ENCODE measurements at places on chromosomes 6 and 20.
A peak's percentile ranks its signal among the peaks of the same experiment; 100 is the strongest.

DNA sequence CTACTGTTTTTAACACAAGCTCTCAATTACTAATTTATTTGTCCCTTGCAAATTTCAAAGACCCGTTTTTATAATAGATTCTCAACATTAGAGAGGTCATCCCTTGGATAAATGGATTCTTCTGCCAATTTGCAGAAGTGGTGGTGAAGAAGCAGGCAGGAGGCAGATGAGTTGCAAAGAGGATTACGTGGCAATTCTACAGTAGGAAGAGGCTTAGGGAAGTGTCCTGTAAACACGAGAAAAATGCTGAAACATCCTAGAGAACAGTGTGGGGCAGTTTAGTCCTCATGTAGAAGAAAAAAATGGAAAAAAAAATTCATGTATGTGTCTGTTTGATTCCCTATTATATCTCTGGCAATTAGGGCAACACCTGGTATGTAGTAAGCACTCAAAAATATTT lies 87.6 kb downstream of the BMP2 start:
- H3K27ac ChIP-seq: no peak overlapping the region
- no peaks in the 10 kb centered on the region for H3K36me3 ChIP-seq
- H3K27me3 ChIP-seq: no peaks in the 10 kb centered on the region
- DNase-seq: no peak
- no peak overlapping the region for H3K4me3 ChIP-seq
- no peaks in the 10 kb centered on the region for H3K4me1 ChIP-seq

DNA sequence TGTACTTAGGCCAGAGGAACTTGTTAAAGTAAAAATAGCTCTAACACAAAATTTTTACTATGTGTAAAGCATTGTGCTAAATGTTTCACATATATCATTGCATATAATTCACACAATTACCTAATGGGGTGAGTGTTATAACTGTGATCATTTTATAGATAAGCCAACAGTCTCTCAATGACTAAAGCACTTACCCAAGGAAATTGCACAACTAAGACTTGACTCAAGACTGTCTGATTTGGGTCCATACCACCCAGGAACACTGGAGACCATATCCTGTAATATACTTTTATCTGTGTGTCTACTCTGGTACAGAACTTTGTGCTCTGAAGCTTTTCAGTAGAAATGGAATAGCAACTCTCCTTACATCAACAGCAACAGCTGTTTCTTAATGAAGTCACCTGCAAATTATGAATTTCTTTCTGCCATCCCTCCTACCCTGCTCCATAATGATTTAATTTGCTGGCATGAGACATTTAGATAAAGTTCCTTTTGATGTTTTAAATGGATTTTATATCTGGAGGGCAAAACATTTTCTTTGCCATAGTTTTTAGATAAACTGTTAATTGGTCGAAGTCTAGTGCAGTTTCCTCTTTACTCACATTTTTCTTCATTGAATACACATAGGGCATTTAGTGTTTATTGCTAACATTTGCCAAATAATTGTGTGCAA lies 47.5 kb downstream of the TSPYL4 start:
- H3K27me3 ChIP-seq: no peaks in the 10 kb centered on the region

DNA sequence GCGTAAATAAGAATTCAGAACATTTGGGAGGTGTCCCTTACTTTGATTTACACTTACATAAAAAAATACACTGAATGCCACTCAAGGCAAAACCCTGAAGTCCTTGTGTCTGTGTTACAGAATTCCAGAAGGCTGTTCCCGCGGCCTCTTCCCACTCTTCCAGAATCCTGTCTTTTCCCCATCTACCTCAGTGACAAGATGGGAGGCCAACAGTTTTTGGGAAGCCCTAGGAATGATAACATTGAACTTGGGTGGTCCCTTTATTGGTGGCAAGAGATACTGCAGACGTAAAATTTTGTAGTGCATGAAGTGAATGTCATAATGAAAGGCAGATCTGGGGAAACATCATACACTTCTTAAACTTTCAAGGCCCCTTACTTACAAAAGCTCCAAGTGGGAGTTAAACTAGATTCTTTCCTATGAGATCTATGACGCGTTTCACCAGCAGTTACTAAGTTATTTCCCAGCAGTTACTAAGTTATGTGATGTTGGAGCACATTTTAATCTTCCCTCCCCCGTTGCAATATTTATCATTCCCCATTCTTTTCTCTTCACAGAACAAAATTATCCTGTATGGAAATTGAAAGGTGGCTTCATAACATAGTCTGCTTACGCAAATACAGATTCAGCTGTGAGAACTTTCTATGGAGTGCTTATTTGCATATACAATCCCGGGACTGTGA lies 79.5 kb downstream of the BCAS1 start:
- H3K27ac ChIP-seq: no peak overlapping the region
- no peak for DNase-seq
- no peaks in the 10 kb centered on the region for H3K36me3 ChIP-seq

GRCh38 chr6:108594151-108594550 lies 33.4 kb downstream of the FOXO3 start:
- H3K36me3 ChIP-seq: peaks cover 2% of the 10 kb centered on the region
- no peak for DNase-seq
- peaks cover 22% of the 10 kb centered on the region for H3K4me1 ChIP-seq
- no peak overlapping the region for H3K4me3 ChIP-seq
- no peak overlapping the region for H3K27ac ChIP-seq

GRCh38 chr6:42748203-42748898 lies 2.4 kb upstream of the TBCC start:
- peak overlapping the region; percentile 100 for H3K27ac ChIP-seq
- H3K4me3 ChIP-seq: peak overlapping the region; percentile 100
- H3K4me1 ChIP-seq: peaks cover 23% of the 10 kb centered on the region
- H3K27me3 ChIP-seq: no peaks in the 10 kb centered on the region
- peaks cover 21% of the 10 kb centered on the region for H3K36me3 ChIP-seq
- DNase-seq: no peak

- no peak for DNase-seq
- no peak overlapping the region for H3K27ac ChIP-seq
- no peak overlapping the region for H3K4me3 ChIP-seq
Measured at GRCh38 chr6:142740449-142740848, 204.5 kb downstream of the HIVEP2 start.

GRCh38 chr20:63376283-63377250 lies 15.4 kb upstream of the CHRNA4 start:
- H3K27ac ChIP-seq: no peak overlapping the region
- no peaks in the 10 kb centered on the region for H3K27me3 ChIP-seq
- H3K36me3 ChIP-seq: no peaks in the 10 kb centered on the region
- H3K4me1 ChIP-seq: no peaks in the 10 kb centered on the region
- H3K4me3 ChIP-seq: no peak overlapping the region

DNA sequence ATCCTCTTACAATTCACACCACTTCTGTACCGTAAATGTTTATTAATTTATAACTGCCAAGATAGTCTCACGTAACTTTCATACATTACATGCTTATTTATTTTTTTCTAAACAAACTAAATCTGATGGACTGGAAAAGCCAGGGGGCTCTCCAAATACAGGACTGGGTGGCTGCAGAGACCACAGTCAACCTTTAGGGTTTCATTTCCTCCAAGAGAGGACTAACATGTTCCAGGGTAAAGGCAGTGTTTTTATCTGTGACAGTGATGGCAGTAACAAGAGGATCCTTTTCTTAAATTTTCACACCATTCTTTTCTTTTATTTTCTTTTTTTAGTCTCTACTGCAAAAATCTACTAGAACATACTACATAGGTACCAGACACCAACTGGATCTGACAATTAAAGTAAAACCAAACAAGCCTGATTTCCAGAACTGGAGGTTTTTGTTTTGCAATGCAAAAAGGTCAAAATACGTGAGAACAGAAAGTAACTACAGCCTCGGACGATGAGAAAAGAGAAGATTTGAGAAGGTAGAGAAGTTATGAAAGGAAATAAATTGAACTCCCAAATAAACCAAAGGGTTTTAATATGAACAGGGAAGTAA lies 1.2 kb downstream of the LMBRD1 start:
- peaks cover 10% of the 10 kb centered on the region for H3K36me3 ChIP-seq
- H3K27ac ChIP-seq: peak overlapping the region; percentile 97
- H3K27me3 ChIP-seq: no peaks in the 10 kb centered on the region
- H3K4me1 ChIP-seq: peaks cover 29% of the 10 kb centered on the region
- H3K4me3 ChIP-seq: peak overlapping the region; percentile 97

- H3K4me1 ChIP-seq: peaks cover 4% of the 10 kb centered on the region
- no peak for DNase-seq
- no peaks in the 10 kb centered on the region for H3K36me3 ChIP-seq
- no peak overlapping the region for H3K4me3 ChIP-seq
Measured at GRCh38 chr6:156185113-156185512, 592.1 kb upstream of the ARID1B start.

- no peaks in the 10 kb centered on the region for H3K4me1 ChIP-seq
- H3K36me3 ChIP-seq: no peaks in the 10 kb centered on the region
- no peak overlapping the region for H3K27ac ChIP-seq
- no peak overlapping the region for H3K4me3 ChIP-seq
- no peak for DNase-seq
Measured at GRCh38 chr6:124970243-124970642, 8.0 kb downstream of the RNF217 start.

GRCh38 chr6:47420394-47421371 lies 56.9 kb upstream of the CD2AP start:
- no peak overlapping the region for H3K27ac ChIP-seq
- H3K4me3 ChIP-seq: no peak overlapping the region
- peaks cover 4% of the 10 kb centered on the region for H3K4me1 ChIP-seq
- H3K27me3 ChIP-seq: peaks cover 36% of the 10 kb centered on the region

DNA sequence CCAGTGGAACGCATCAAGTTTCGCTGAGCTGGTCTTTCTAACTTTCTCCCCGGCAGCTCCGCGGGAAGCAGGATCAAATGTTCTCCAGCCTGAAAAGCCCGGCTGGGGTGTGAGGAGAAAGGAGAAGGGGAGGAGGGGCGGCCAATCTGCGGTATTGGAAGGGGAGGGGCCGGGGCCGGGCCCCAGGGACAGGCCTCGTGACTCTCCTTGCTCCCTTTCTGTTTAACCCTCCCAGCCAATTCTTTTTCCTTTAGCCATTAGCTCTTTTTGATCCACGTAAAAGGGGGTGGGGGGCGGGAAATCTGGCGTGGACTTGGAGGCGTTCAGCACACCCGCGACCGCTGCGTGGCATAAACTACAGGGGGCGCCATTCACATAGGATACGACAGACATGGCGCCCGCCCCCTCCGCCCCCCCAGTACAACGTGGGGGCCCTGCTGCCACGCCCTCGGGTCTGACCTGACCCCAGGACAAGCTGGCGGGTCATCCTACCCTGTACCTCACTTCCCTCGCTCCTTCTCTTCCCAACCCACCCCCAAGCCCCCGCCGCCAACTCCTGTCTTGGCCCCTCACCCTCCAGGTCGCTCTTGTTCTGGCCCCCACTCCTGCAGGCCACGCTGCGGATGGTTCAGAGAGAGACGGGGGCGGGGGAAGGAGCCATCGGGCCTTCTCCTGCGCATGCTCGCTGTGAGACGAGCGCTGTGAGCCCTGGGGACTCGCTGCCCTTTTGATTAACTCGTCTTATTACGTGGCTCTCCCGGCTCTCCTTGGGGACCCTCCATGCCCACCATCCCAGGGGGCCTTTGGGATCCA lies 7.8 kb upstream of the MDGA1 start:
- H3K27me3 ChIP-seq: peaks cover 21% of the 10 kb centered on the region
- no peaks in the 10 kb centered on the region for H3K36me3 ChIP-seq
- H3K4me3 ChIP-seq: peak overlapping the region; percentile 64
- H3K4me1 ChIP-seq: peaks cover 6% of the 10 kb centered on the region
- H3K27ac ChIP-seq: no peak overlapping the region

DNA sequence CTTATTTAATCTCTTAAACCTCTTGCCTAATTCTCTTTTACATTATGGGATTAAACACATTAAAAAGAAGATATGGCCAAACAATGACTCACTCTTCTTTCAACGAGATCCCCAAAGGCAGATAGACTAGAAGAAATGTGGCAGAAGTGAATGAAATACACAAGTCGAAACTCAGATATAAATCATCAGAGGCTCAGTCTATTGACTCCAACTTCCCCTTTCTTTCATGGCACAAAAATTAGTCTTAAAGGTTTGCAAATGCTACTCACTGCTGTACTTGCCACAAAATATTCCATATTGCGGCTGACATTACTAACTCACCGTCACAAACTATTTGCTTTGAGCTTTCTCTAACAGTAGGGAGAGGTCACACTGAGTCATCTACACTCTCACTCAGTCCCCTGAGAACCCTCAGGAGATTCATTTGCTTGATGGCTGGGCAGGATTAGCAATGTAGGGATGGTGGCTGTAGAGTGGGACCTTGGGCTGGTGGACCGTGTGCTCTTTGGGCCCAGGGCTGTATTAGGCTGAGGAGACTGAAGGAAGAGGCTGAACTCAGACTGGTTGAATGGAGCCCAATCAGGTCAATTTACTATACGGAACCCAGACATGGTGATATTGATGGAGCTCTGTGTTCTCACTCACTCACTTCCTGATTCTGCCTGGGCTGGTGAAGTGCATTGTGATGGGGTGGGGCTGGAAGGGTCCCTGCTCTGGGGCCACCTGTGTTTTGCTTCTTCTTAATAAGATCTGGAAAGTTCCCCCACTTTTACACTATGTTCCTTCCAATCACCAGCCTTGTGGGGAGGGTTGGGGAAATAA lies 42.8 kb upstream of the UBR2 start:
- peak overlapping the region; percentile 60 for H3K27ac ChIP-seq
- no peak overlapping the region for H3K4me3 ChIP-seq
- peaks cover 13% of the 10 kb centered on the region for H3K4me1 ChIP-seq
- no peaks in the 10 kb centered on the region for H3K36me3 ChIP-seq
- peak; percentile 68 for DNase-seq

DNA sequence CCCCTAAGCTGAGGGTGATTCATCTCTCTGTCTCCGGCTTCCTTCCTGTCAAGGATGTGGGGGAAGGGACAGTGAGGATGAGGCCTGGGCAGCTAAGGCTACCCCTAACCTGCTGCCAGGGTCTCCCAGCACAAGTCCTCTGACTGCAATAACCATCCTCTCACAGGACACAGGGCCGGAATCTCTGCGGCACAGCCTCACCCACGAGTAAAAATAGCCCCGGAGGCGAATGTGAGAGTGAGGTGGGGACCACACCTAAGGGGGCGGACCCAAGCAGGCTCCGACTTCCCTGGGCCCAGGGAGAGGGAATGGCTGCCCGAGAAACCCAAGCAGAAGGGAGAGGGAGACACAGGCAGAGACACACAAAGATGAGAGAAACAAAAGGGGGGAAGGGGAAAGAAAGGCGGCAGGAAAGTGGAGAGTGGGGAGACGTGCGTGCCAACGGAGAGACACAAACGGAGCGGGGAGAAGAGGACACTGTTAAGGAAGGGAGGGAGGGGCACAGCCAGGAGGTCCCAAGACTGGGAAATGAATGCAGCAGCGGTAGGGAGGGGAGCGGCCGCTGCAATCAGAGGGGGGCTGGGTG lies 1.4 kb downstream of the CLIC1 start:
- H3K4me1 ChIP-seq: peaks cover 49% of the 10 kb centered on the region
- peak; percentile 68 for DNase-seq
- peaks cover 53% of the 10 kb centered on the region for H3K36me3 ChIP-seq
- peak overlapping the region; percentile 95 for H3K4me3 ChIP-seq

- no peaks in the 10 kb centered on the region for H3K4me1 ChIP-seq
- DNase-seq: no peak
- H3K27me3 ChIP-seq: peaks cover 7% of the 10 kb centered on the region
- H3K36me3 ChIP-seq: no peaks in the 10 kb centered on the region
Measured at GRCh38 chr6:167477688-167478087, 152.8 kb downstream of the TTLL2 start.

- no peaks in the 10 kb centered on the region for H3K36me3 ChIP-seq
- no peak overlapping the region for H3K4me3 ChIP-seq
- no peak overlapping the region for H3K27ac ChIP-seq
- no peaks in the 10 kb centered on the region for H3K27me3 ChIP-seq
Measured at GRCh38 chr6:141675957-141676356, 456.8 kb upstream of the GJE1 start.
